ENCODE measurements at places on chromosomes 3 and 15.
A peak's percentile ranks its signal among the peaks of the same experiment; 100 is the strongest.

GRCh38 chr15:55823699-55824340 is 80.9 kb upstream of the PRTG start:
- DNase-seq, result peak; percentile 58

DNA sequence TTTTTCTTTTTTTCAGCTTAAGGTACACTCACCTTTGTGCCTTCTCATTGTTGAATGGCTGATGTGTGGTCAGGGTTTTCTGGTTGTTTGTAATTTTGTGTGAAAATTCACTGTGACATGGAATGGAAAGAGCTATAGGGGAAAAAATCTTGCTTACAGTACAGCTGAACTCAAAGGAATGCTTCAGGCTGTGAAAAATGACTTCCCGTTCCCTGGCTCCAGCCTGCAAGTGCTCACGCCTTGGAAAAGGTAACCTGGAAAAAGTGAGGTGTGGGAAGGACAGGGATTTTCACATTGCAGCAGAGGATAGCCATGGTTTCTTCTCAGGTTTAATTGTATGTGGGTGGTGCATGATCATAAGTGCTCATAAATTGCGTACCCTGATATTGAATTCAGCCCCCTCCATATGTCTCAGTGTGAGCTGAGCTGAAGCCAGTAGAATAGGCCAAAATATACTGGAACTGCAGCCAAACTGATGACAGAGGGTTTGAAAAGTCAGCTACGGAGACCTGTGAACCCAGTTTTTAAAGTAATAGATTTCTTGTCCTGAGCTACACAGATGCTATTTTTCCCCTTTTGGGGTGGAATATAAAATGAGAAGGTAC is 228.7 kb upstream of the RASGRP1 start:
- DNase-seq, result no peak

- DNase-seq, result peak; percentile 41
These were observed 24.8 kb downstream of the AKAP13 start for GRCh38 chr15:85404918-85405866.

DNA sequence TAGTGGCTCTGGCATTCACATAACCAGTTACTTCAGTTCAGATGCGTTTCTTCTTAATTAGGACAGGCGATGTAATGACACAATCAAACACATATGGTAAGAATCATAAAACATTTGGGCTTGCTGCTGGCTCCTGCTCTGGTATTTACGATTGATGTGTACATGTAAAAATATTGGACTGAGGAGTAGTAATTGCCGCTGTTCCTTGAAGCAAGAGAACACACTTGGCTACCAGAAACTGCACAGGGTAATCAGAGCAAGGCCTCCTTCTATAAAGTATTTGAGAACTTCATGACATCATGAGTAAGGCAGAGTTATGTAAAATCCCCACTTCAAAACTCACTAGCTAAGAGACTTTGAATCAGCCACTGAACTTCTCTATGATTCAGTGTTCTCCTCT is 158.1 kb downstream of the SSR3 start:
- peak; percentile 69 for DNase-seq

GRCh38 chr3:2454865-2455264 is 356.2 kb downstream of the CNTN4 start:
- no peak for DNase-seq

GRCh38 chr3:30297112-30297511 is 309.3 kb upstream of the TGFBR2 start:
- DNase-seq, result no peak

GRCh38 chr15:70212963-70213315 is 115.2 kb upstream of the TLE3 start:
- DNase-seq, result no peak

DNA sequence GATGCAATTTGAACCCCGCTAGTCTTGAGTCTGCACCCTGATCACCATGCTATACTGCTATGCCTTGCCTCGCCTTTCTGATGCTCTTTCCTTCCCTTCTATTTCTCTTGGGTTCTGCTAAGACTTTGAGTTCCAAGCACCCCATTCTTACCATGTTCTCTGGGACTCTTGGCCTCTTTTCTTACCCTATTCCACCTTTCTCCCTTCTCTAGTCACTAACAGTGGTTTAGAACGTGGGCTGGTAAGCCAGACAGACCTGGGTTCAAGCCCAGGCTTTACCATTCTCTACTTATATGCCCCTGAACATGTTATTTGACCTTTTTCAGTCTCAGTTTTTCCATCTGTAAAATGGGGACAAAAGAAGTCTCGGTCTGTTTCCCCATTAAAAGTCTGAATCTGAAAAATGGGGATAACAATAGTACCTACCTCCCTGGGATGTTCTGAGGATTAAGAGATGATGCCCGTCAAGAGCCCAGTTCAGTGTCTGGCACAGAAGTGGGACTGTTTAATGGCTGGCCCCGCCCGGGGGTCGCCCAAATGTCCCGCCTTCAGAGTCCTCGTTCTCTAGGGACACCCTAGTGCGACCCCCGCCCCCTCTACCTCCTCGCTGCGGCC is 376 bp downstream of the TADA3 start:
- no peak for DNase-seq

DNA sequence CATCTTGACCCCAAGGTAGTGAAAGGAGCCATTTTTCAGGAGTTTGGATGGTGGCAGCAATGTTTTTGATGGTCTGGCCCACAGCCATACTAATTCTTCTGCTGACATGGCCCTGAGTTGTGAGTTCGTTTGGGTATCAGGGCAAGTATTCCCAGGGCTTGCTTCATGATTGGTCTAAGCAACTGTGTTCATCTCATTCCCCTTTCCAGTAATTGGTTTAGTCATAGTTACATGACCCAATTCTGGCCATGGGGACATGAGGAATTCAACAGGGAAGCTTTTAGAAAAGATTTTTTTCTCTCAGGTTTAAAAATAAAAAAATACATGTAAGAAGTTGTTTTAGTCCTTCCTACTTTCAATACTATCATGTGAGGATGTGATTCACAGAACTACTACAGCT is 150.5 kb upstream of the NPHP3 start:
- DNase-seq, result no peak

DNA sequence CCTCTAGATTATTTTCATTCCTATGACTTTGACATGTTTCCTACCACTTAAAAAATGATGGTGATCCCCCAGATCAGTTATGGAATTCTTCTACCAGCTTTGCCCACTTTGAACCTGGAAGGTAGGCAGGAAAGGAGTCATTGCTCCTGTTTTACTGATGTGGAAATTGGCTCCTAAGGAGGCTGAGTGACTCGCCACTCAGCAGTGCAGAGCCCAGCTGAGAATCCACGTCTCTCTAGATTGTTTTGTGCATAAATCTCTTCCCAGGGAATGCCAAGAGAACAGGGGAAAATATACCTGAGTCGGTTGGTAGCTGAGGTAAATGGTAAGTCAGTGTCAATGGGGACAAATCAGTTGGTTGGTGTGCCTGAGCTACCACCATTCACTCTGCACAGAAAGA is 4.7 kb downstream of the LTF start:
- no peak for DNase-seq

- DNase-seq, result peak; percentile 43
These were observed 84.9 kb downstream of the SMAD6 start for GRCh38 chr15:66786708-66787488.

GRCh38 chr3:33513262-33513863 is 73.2 kb upstream of the UBP1 start:
- DNase-seq, result no peak

DNA sequence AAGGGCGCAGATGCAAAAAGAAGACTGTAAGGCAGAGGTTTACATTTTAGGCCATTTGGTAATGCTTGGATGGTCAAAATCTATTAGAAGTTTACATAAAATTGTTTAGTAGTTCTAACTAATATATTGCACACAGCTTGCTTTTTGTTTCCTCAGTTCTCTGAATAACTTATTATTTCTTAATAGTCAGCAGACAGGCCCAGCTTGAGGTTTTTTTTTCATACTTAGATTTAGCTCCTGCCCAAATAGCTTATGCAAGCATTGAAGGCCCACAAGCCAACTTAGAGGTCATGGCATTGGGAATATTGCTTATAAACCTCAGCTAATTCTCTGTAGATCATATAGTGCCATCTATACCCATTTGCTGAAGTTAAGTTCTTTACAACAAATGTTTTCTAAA is 172.5 kb downstream of the RAP2B start:
- no peak for DNase-seq

- DNase-seq, result peak; percentile 14
These were observed 1214.8 kb downstream of the NSUN3 start for GRCh38 chr3:95277613-95278012.

- peak; percentile 36 for DNase-seq
These were observed 1.1 kb downstream of the PDIA5 start for GRCh38 chr3:123067689-123068600.

DNA sequence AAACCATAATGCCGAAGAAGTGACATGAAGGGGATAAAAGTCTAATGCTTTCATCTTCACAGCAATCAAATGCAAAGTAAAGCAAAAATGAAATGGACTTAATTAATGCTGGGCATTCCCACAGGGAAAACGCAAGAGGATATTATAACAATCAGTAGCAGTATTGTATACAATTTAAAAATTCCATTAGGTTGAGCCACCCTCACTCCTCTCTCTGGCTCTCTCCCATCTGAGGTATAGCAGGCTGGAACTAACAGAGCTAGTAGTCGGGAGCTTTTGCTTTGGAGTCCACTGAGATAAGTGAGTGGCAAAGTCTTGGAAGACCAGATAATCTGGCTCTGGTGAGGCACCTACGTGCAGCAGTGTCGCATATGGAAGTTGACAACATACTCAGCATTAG is 33.9 kb downstream of the DET1 start:
- DNase-seq, result peak; percentile 36
